ENCODE measurements at places on chromosomes 2 and 18.

DNA sequence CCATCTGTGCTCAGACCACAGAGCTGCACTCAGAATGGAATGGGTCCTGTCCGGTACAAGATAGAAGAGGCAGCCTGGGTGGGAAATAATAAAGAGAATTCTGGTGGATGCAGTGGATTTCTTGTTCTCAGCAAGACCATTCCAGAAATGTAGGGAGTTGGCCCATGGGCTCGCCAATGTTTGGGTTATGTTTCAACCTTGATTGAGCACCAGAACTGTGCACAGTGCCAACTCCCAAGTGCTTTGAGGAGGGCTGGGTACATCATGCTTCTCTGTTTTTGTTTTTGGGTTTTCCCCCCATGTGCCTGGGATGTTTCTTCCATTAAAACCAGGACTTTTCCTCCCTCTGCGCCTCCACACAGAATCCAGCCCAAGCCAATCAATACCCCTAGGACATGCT lies 304.1 kb downstream of the TNS1 start:
- no peak for DNase-seq

DNA sequence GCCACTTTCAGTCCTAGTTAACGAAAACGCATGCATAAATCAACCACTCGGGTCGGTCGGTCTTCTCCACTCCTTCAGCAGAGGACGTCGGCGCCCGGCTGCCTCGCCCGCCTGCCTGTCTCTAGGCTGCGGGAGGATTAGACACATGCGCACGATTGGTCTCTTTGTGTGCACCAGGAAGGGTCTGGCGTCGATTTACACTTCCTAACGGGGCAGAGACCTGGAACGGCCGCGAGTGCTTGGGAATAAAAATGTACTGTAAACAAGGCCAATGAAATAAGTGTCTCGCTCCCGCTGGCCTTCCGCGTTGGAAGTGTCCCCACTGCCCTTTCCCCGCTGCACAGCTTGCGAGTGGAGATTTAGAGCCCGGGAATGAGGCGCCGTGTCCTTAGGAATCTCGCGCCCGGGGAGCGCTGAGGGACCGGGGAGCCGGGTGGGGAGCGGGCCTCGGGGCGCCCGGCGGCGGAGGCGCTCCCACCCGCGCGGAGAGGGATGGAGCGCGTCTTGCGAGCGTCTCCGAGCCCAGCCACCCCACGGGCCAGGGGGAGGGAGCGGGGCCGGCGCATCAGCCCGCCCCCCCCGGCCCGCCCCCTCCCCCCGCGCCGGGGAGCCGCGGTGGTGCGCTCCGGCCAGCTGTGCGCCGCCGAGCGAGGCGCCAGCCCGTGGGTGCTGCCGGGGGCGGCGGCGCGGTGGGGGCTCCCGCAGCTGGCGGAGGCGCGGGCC lies at the start of gene DOK6:
TSS of gene DOK6 (plus strand) at position 636 of the 723 bp plus-strand sequence.
- DNase-seq, result peak; percentile 80

GRCh38 chr2:196987649-196988364 lies 61.3 kb upstream of the PGAP1 start:
- DNase-seq, result peak; percentile 96

GRCh38 chr2:25700221-25700660 lies 26.9 kb upstream of the DTNB start:
- peak; percentile 38 for DNase-seq

- DNase-seq, result no peak
These were observed 12.6 kb downstream of the MFSD6 start for GRCh38 chr2:190420801-190421200.

DNA sequence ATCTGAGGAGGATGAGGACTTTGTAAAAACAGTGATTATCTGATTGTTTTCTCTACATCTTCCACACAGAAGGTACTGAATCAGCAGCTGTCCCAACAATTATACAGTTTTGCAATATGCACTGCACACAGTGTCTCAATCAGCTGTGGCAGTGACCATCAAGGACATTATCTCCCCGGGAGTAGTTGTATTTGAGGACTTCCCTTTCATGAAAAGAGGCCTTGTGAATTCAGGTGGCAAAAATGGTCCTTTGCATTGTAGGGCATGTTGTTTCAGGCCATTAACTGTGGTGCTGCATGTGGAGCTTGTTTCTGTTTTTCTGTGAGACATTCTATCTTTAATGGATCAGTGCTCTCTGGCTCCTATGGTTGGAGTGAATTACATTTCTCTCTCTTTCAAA lies 779.4 kb upstream of the FSHR start:
- DNase-seq, result no peak

DNA sequence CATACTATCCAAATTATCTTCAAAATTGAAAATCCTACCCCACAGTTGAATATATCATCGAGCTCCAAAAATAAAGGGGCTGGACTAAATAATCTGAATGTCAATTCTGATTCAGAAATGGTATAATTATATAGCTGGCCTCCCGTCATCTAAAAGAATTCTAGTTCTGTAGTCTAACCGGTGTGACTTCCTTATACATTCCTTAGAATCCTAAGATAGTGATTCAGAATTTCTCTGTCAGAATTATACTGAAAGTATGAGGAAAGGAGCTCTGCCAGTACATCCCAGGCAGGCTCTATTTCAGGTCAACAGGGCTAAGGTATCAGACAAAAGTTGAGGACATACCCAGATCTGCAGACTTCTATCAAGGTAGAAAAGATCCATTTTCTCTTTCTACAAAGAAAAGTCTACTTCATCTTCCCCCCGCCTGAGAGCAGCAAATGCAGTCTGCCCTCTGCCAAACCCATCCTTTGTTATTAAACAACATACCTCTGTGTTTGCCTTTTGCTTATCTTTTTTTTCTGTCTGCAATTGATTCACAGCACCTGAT lies 128.5 kb downstream of the METTL4 start:
- DNase-seq, result no peak

- no peak for DNase-seq
These were observed 169.4 kb downstream of the DNAH7 start for GRCh38 chr2:195899226-195899625.

- DNase-seq, result no peak
These were observed 137.0 kb upstream of the BOD1L2 start for GRCh38 chr18:57009844-57010243.

DNA sequence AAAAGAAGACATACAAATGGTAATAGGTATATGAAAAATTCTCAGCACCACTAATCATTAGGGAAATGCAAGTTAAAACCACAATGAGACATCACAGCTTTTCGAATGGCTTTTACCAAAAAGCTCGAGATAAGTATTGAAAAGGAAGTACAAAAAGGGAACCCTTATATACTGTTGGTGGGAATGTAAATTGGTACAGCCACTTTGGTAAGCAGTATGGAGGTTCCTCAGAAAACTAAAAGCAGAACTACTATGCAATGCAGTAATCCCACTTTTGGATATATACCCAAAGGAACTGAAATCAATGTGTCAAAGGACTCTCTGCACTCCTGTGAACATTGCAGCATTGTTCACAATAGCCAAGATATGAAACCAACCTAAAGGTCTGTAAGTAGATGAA lies 107.5 kb upstream of the SPATS2L start:
- DNase-seq, result no peak

GRCh38 chr2:97969081-97970067 lies 26.4 kb downstream of the TMEM131 start:
- DNase-seq, result no peak

DNA sequence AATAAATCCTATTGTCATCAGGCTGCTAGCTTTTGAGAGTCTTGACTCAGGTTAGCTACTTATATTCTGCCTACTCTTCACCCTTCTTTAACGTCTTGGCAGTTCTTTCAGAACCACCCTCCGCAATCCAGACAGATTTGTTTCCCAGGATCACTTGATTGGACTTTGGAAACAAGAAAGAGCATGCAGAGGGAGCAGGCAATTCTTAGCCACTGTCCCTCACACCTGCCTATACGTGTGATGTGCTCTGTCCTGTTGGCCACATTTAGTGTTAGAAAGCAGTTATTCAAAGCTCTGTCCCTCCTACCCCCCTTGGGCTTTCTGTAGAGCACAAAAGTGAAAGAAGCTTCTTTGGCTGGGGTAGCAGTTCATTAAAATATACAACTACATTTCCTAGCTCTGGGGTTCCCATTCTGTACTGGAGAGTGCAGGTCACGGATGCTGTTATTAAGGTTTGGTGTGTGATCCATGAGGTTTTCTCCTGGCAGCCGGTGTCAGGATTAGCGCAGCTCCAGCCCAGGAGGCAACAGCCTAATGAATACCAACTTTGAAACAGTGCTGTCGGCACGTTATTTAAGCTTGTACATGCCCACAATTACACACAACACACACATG lies 6.3 kb downstream of the FZD5 start:
- DNase-seq, result no peak

DNA sequence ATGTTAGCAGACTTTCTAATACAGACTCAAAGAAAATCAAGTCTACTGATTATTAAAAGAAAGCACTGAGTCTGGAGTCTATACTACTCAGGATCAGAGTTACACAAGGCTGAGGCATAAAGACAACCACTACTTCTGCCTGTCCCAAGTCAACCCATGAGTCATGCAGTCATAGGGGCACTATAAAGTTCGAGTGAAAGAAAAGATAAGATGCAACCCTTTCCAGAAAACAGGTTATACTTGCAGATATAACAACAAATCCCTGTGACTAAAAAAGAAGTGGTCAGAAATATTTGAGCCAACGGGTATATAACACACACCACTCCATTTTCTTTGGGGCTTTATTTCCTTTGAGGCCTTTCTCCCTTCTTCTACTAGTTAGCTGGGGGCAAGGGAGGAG lies 18.6 kb upstream of the SCRN3 start:
- no peak for DNase-seq

DNA sequence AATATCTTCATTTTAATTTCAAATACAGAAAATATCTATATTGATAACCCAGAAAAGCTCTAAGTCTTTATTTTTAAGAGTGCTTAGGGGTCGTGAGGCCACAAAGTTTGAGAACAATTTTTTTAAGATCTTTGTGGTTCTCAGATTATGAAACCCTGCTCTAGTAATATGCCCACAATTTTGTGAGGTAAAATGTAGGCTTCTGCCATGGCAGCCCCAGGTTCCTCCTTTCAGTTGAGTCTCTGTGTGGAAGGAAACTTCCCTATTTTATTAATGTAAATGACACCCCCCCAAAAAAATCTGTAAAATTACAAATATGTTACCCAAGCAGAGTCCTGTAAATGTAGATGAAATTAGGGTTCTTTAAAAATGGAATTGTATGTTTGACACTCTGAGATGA lies 600.5 kb downstream of the SATB2 start:
- DNase-seq, result no peak

DNA sequence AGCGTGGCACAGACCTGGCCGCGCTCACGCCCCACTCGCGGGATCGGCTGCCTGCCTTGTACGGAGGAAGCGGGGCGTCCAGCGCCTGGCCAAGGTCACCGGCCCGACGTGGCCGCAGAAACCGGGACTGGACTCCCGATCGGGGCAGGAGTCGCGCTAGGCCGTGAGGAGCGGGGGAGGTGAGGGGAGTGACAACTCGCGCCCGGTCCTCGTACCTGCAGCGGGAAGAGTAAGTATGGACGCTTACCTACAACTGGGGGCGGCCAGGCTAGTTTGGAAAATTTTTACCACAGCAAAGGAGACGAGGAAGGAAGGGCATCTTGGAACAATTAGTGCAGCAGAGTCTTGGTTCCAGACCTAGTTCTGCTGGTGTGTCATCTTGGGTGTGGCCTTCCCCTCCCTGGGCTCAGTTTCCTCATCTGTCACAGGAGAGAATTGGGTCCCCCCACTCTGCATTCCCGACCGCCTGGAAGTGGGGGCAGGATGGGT lies 693 bp downstream of the UBE2F start:
- no peak for DNase-seq

- DNase-seq, result no peak
These were observed 399.0 kb upstream of the LRRTM1 start for GRCh38 chr2:80703532-80703931.

DNA sequence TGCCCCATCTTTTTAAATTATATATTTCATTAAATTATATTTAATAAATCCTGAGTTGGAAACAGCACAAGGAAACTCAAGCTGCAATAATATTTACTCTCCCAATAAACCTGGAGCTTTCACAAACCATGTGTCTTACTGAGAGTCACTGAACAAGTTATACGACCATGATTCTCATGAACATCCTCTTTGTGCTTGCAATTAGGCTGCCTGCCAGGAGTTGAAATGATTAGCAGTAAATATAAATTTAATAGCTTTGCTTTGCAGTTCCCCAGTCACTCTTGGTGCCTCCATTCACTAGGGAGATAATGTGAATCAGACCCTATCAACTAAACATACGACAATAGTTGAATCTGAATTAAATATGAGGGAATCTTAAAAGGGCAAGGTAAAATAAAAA lies 905.1 kb downstream of the NRXN1 start:
- DNase-seq, result no peak

DNA sequence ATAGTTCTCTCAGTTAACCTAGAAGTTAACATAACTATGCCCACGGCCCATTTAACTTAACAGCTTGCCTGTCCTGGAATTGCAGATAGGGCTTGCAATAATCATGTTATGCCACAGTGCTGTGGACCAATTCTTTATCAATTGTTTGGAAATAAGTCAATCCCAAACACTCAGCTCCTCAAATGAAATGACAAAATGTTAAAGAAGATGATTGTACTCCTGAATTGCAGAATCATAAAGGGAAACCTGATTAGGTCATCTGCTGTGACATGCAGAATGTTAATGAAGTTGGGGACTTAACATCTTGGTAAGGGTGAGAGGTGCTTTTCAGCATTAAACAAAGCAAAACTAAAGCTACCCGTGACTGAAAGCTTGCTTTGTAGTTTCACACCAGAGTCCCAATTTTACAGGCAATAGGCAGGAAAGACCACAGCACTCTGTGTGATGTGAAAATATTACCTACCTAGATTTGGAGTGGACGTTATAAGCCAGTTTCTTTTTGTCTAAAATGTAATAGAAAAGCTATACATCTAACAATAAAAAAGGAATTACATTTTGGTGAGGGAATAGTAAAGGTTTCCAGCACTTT lies 364.0 kb downstream of the GPD2 start:
- DNase-seq, result no peak

- DNase-seq, result no peak
These were observed 157.6 kb downstream of the ATAD2B start for GRCh38 chr2:23769364-23769763.

DNA sequence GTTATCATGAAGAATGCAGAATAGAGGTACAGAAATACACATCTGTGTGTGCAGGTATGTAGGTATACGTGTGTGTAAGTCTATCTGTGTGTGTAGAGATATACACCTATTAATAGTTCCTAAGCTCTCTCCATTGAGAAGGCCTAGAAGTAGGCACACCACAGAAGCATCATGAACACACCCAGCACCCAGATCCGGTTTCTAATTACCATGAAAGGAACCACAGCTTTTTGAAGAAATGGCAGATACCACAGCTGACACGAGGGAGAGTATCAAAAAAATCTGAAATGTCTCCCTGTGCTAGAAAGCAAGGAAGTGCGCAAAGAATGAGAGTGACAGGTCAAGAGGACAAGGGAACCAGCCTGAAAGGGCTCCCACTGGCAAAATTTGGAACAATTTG lies 27.7 kb upstream of the AP1S3 start:
- DNase-seq, result no peak

DNA sequence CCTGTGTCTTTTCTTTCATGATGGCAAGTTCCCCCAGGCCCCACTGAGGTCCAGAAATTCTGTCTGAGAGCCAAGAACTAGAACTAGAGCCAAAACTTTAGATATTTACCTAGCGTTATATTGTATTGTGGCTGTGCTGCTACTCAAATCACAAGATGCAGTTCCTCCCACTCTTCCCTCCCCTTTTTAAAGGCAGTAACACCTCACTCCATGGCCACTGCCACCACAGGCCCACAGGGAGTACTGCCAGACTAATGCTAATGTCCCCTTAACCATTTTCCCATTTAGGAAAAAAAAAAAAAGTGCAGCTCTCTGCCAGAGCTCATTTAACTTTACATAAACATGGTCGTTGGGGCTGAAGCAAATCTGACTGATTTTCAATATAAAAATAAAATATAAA lies 99.7 kb upstream of the KYNU start:
- DNase-seq, result no peak
